ENCODE measurements at places on chromosomes 1 and 21.

GRCh38 chr1:24018611-24019580 lies 38.8 kb upstream of the SRSF10 start:
- peak; percentile 99 for DNase-seq
- peak overlapping the region; percentile 96 for H3K27ac ChIP-seq
- no peak overlapping the region for H3K4me3 ChIP-seq
- no peaks in the 10 kb centered on the region for H3K27me3 ChIP-seq
- no peaks in the 10 kb centered on the region for H3K36me3 ChIP-seq

- no peak overlapping the region for H3K27ac ChIP-seq
- no peak for DNase-seq
- H3K4me1 ChIP-seq, result no peaks in the 10 kb centered on the region
- no peaks in the 10 kb centered on the region for H3K36me3 ChIP-seq
- no peaks in the 10 kb centered on the region for H3K27me3 ChIP-seq
- H3K4me3 ChIP-seq, result no peak overlapping the region
These were observed 239.7 kb upstream of the PLD5 start for GRCh38 chr1:242764161-242764560.

- no peak for DNase-seq
- H3K36me3 ChIP-seq, result no peaks in the 10 kb centered on the region
- H3K4me1 ChIP-seq, result peaks cover 40% of the 10 kb centered on the region
- H3K4me3 ChIP-seq, result peak overlapping the region; percentile 65
These were observed 2.0 kb downstream of the FMO1 start for GRCh38 chr1:171250263-171250662.

DNA sequence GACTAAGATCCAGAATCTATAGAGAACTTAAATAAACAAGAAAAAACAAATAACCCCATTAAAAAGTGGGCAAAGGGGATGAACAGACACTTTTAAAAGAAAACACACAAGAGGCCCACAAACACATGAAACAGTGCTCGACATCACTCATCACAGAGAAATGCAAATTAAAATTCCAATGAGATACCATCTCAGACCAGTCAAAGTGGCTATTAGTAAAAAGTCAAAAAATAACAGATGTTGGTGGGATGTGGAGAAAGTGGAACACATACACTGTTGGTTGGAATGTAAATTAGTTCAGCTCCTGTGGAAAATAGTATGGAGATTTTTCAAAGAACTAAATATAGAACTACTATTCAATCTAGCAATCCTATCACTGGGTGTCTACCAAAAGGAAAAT lies 143.1 kb downstream of the IFI44 start:
- no peaks in the 10 kb centered on the region for H3K27me3 ChIP-seq
- H3K4me3 ChIP-seq, result no peak overlapping the region
- no peaks in the 10 kb centered on the region for H3K4me1 ChIP-seq
- no peaks in the 10 kb centered on the region for H3K36me3 ChIP-seq
- no peak for DNase-seq

DNA sequence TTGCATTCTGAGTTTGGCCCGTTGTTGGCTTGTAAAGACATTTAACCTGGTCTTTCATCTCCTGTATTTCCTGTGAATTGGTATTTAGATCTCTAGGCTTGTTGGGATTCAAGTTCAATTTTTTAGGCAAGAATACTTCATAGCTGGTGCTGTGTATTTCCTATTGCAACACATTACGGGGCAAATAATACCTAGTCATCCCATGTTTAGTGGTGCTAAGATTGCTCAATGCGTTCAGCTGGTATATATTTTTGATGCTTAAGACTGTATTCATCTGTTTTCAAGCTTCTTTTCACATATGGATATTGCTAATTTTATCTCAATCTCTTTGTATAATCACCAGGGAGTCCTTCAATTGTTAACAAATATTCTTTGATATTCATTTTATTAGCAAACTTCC lies 87.5 kb upstream of the ZBTB18 start:
- no peaks in the 10 kb centered on the region for H3K4me1 ChIP-seq
- DNase-seq, result no peak
- no peaks in the 10 kb centered on the region for H3K36me3 ChIP-seq
- H3K27ac ChIP-seq, result no peak overlapping the region
- no peak overlapping the region for H3K4me3 ChIP-seq

- no peaks in the 10 kb centered on the region for H3K4me1 ChIP-seq
- no peaks in the 10 kb centered on the region for H3K27me3 ChIP-seq
- no peak overlapping the region for H3K27ac ChIP-seq
- H3K36me3 ChIP-seq, result no peaks in the 10 kb centered on the region
- H3K4me3 ChIP-seq, result no peak overlapping the region
These were observed 33.5 kb upstream of the ITPKB start for GRCh38 chr1:226772446-226773139.
